ENCODE measurements at places on chromosomes 5 and 9. TPM values are rescaled to one million over a fixed set of nuclear protein-coding genes. Genes with fewer than 3 reads are reported as not detected.
A peak's percentile ranks its signal among the peaks of the same experiment; 100 is the strongest.

The SLC45A2 gene
- total RNA-seq = 1.2 TPM

DNA sequence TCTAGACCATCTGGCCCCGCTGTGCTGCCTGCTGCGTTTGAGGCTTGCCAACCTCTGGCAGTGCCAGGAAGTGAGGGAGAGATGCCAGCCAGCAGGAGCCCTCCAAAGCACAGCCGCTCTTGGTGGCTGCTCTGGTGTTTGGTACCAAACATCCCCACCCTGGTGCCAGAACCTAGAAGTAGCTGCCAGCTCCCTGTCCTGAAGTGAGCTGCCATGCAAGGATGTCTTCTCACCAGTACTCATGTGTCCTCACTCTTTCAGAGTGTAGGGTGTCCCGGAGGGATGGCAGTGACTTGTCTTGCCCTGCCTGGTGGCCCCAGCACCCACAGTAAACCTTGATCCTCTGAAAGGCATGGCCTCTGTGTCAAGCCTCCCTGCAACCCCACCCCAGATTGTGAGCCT, 43.4 kb downstream of the AMBP start:
- DNase-seq = peak; percentile 59

DNA sequence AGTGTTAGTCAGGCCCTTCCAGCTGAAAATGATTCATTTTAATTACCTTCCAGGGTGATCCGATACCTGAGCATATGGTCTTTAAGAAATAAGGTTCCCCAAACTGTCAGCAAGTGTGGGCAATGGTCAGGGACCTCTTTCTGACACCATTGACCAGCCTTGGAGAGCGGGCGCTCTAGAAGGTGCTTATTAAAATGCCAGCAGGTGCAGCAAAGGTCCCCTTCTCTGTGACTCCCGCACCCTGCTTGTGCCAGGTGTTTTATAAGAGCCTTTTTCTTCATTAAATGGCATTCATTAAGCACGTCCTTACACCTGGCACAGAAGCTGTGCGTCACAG, 85.3 kb downstream of the MVB12B start:
- no peak for DNase-seq

- DNase-seq = no peak
Observed at GRCh38 chr5:59428391-59428790, 465.1 kb downstream of the PDE4D start.

The TICAM2 gene
- 0.82 TPM for total RNA-seq

- no peak for DNase-seq
Observed at GRCh38 chr5:2295476-2295875, 412.8 kb upstream of the IRX4 start.

GRCh38 chr5:33891446-33891787, 373 bp downstream of the ADAMTS12 start:
- no peak for DNase-seq

DNA sequence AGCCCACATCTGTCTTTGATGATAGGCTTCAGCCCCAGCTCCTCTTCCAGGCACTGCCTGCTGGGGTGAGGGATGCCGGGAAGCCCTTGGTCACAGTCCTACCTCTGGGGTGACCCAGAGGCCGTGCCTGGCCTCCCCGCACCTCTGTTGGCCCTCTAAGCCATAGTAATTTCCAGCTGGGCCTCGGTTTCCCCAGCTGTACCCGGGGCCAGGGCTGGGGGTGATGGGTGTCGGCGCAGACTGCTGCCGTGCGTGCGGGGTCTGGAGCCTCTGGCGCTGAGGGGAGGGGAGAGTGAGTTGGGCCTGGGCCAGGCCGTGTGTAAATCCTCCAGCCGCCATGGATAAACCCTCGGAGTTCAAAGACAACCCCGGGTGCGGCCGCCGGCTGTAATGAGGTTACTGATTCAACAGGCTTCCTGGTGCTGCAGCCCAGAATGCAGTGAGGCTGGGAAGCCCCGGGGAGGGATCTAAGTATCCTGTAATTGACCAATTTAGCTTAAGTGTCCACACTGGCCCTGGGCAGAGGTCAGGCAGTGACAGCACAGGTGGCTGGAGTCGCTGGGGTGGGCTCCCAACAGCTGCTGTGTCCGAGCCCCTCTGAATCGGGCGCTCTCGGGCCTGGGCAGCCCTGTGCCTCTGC, 7.1 kb downstream of the RXRA start:
- DNase-seq = no peak

- DNase-seq = no peak
Observed at GRCh38 chr9:96192710-96193109, 109.3 kb downstream of the HSD17B3 start.

The SLCO4C1 gene
- total RNA-seq = 0.45 TPM

DNA sequence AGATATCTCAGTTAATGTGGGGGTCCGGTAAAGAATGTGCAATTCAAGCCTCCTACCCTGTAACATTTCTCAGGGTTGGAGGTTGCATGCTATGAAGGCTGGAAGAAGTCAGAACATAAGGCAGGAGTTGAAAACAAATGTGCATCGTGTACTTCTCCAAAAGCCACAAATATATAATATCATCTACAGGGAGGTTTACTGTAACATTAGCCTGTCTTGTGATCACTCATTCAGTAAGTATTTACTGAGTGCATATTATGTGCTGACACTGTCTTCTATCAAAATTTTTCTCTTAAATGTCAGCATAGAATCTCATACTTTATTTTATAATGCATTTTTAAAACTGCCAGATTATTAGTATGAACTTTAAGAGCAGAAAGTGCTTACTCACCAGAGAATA, 105.6 kb upstream of the ZNF366 start:
- no peak for DNase-seq

DNA sequence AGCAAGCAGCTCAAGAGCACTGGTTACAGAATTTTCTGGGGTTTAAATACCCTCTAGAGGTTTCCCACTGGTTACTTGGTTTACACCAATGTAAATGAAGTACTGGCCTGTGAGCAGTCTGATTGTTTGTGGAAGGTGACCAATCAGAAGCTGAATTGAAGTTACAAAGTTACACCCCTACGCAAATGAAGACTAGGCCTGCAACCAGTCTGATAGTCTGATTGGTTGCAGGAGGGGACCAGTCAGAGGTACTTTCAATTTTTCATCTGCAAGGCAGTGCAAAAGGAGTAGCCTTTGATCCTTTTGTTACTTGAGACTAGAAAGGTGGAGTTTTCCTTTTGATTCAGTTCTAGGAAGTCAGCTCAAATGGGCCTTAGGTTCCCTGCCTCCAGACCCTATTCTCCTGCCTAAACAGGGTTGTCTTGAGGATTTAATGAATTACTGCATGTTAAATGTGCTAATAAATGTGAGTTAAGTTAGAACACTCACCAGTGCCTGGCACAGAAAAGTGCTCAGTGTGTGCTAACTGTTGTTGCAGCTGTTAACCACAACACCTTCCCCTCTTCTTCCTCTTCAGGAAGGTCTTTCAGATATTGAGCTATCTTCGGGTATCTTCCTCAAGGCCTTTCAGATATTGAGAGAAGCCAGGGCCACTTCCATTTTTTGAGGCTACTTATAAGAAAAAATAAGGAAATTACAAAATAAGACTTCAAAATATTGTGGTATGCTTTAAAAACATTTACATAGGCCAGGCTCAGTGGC, 32.1 kb upstream of the CLINT1 start:
- DNase-seq = no peak

GRCh38 chr5:35853631-35854030, 3.1 kb upstream of the IL7R start:
- no peak for DNase-seq

DNA sequence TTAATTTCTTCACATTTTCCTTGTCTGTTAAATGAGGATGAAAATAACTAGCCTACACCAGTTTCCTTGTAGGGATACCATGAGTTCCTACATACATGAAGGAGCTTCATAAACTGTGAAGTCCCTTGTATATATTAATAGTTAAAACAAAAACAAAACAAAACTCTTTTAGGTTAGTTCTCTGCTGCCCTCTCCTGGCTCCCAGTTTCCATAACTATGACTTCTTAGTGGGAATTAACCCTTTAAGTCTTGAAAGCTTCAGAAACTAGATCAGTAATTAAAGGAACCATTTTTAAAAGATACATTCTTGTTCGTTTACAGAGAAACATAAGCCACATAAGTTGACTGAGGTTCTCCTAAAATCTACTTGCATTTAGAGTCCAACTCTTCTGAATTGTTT, 500.0 kb upstream of the C9orf72 start:
- peak; percentile 5 for DNase-seq

- no peak for DNase-seq
Observed at GRCh38 chr9:734831-735511, 106.5 kb upstream of the DMRT1 start.

The LMBRD2 gene
- total RNA-seq = 39.8 TPM

The IL5 gene
- total RNA-seq = not detected
